ENCODE measurements at places on chromosomes 4 and X.

DNA sequence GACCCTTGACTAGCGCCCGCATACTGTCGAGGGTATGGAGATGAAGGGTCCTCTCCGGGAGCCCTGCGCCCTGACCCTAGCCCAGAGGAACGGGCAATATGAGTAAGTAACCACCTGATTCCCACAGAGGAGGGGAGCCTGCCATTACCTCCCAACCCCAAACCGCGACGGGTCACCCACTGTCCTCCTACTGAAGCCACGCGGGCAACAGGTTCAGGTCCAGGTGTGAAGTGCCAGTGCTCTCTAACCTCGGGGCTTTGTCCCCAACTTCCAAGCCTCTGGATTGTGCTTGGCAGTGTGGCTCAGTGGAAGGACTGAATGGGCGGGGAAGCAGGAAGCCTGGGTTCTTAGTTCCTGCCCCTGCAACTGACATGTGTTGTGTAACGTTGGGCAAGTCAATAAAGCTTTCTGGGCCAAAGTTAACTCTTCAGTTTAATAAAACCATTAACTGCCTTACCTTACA lies 694 bp downstream of the OCRL start:
- DNase-seq: peak; percentile 16
- peak overlapping the region; percentile 74 for H3K4me3 ChIP-seq
- H3K27ac ChIP-seq: peak overlapping the region; percentile 91
- no peaks in the 10 kb centered on the region for H3K27me3 ChIP-seq
- H3K36me3 ChIP-seq: no peaks in the 10 kb centered on the region

- no peak overlapping the region for H3K27ac ChIP-seq
- no peaks in the 10 kb centered on the region for H3K4me1 ChIP-seq
- H3K27me3 ChIP-seq: no peaks in the 10 kb centered on the region
- H3K36me3 ChIP-seq: no peaks in the 10 kb centered on the region
- no peak overlapping the region for H3K4me3 ChIP-seq
Observed at GRCh38 chr4:41913509-41913908, 21.7 kb upstream of the TMEM33 start.

DNA sequence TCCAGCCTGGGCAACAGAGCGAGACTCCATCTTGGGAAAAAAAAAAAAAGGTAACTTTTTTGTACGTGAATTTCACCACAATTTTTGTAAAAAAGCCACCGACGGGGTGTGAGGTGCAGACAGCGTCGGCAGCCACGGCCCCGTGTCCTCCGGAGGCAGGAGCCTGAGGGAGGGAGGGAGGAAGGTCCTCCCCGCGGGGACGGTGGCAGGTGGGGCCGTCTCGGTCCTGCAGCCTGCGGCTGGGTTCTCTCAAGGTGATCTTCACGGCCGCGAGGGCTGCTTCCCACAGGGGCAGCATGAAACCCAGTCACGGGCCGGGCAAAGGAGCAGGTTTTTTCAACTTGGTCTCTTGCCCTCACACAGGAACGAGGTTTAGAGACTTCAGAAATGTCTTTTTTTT lies 14.0 kb downstream of the PLCXD1 start:
- H3K4me1 ChIP-seq: no peaks in the 10 kb centered on the region
- H3K4me3 ChIP-seq: no peak overlapping the region

DNA sequence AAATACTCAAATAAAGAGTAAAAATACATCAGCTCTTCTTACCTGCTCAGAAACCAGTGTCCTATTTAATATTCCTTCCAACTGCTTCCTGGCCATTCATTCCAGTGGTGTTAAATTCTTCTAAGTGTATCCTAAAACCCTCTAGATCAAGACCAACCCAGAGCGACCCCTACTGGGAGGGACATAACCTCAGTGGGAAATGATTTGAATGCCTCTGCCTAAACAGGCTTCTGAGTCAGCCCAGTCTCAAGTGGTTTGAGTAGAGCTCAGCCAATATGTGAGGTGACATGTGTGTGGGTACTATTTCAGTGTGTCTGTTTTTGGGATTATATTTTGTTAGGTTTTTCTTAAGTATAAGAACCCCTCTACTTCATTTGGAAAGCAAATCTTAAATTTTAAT lies 133.6 kb upstream of the ARHGEF9 start:
- no peak overlapping the region for H3K27ac ChIP-seq
- no peak overlapping the region for H3K4me3 ChIP-seq
- H3K4me1 ChIP-seq: no peaks in the 10 kb centered on the region
- H3K36me3 ChIP-seq: no peaks in the 10 kb centered on the region
- no peaks in the 10 kb centered on the region for H3K27me3 ChIP-seq

DNA sequence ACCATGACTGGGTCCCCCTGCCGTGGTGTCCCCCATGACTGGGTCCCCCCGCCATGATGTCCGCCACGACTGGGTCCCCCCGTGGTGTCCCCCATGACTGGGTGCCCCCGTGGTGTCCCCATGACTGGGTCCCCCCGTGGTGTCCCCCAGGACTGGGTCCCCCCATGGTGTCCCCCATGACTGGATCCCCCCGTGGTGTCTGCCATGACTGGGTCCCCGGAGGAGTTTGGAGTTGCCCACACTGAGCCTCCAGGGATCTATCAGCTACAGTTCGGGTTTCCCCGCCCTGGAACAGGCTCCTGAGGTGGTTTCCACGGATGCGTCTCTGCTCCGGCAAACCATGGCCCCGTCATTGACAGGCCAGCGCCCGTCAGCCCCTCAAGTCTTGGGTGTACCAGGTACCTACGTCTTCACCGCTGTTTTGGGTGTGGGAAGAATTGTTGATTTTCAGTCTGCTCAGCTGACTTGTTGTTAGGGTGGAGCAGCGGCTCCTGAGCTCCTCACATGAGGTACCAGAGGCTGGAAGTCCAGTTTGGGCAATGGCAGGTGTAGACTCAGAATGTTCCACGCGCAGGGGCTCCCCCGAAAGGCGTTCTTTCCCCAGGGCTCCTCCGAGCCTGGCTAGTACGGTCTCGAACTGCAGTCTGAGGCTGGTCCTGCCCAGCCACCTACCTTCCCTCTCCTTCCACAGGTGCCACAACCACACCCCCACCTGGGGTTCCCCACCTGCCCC lies 8.3 kb upstream of the PDE6B start:
- H3K36me3 ChIP-seq: no peaks in the 10 kb centered on the region
- no peak overlapping the region for H3K27ac ChIP-seq
- no peak overlapping the region for H3K4me3 ChIP-seq
- no peak for DNase-seq
- no peaks in the 10 kb centered on the region for H3K27me3 ChIP-seq

DNA sequence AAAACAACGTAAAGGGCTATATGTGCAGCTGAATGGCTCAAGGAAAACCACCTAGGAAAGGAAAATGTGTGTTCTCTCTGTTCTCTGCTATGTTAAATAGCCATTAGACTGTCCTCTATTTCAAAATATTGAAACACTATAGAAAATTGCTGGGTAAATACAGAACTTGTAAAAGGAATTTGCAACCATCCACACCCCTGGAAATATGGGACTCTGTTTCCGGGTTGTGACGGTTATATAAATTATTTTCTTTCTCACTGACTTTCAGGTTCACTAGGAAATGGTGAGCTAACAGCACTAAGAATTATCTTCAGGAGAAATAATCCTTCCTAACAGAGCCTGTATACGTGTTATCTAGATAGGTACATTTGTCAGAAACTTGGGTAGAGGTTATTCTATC lies 161.0 kb upstream of the DKK2 start:
- H3K36me3 ChIP-seq: no peaks in the 10 kb centered on the region
- H3K4me1 ChIP-seq: no peaks in the 10 kb centered on the region
- H3K27me3 ChIP-seq: no peaks in the 10 kb centered on the region
- no peak overlapping the region for H3K27ac ChIP-seq

DNA sequence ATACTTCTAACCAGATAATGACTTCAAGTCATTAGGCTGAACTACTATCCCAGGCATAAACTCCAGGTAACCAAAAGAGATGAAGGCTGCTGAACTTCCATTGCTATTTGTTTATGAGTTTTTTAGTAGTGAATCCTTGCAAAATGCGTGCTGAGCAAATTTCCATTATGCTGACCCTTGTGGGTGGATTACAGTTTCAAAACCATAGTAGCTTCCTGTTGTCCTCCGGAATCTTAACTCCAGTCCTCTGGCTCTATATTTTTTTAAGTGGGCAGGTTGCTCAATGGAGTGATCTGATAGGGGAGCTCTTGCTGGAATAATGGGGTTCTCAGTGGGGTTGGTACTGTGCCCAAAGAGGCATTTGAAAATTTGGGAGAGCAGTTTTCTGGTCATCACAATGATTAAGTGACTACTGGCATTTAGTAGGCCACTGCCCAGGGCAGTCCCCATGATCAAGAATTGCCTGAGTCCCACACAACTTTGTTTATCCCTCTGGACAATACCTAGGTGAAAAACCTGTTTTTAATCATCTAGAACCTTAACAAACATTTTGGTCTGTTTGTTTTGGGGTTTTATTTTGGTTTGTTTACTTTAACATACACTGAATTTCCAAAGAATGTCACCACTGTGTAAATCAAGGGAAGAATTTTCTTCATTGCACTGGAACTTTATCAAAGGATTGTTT lies 302.3 kb upstream of the GATB start:
- H3K4me3 ChIP-seq: no peak overlapping the region
- H3K4me1 ChIP-seq: peaks cover 11% of the 10 kb centered on the region
- DNase-seq: no peak
- no peak overlapping the region for H3K27ac ChIP-seq

DNA sequence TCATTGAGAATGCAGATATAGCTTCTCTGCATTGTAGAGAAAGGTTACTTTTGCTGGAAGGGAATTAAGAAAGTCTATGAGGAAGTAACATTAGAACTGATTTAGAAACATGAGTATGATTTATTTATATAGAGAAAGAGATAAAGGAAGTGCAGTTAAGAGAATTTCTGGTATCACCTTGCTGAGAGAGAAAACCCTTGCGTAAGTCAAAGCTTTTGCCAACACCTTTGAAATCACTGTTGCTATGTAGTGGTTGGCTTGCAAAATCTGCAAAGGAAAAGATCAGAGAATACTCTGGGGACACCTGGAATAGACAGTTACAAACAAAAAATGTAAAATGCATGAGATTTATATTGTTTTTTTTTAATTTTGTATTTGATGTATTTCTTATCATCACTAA lies 137.3 kb upstream of the RXFP1 start:
- no peaks in the 10 kb centered on the region for H3K4me1 ChIP-seq
- no peaks in the 10 kb centered on the region for H3K27me3 ChIP-seq
- no peak for DNase-seq
- no peak overlapping the region for H3K4me3 ChIP-seq

DNA sequence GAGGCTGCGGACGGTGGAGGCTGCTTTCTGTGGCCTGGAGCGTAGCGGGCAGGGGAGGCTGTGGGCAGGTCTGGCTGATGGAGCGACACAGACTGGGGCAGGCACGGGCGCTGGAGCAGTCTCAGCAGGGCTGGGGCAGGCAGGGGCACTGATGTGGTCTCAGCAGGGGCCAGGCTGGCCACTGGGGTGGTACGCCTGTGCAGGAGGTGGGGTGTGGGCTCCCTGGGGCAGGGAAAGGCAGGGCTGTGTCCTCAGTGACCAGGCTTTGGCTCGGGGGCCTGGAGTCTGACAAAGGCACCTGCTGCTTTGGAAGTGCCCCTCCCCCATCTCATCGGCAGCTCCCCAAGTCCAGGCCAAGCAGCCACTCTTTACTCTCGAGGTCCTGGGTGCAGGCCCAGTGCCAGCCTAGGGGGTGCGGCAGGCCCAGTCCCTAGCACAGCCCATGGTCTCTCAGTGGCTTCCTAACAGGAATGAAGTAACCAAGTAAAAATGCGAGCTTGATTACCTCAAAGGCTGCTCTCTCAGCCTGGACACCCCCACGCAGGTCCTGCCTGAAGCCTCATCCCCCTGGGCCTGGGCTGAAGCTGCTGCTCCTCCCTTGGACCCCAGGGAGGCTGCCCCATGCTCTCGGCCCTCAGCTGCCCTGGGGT lies 55.5 kb downstream of the ADRA2C start:
- no peaks in the 10 kb centered on the region for H3K4me1 ChIP-seq

DNA sequence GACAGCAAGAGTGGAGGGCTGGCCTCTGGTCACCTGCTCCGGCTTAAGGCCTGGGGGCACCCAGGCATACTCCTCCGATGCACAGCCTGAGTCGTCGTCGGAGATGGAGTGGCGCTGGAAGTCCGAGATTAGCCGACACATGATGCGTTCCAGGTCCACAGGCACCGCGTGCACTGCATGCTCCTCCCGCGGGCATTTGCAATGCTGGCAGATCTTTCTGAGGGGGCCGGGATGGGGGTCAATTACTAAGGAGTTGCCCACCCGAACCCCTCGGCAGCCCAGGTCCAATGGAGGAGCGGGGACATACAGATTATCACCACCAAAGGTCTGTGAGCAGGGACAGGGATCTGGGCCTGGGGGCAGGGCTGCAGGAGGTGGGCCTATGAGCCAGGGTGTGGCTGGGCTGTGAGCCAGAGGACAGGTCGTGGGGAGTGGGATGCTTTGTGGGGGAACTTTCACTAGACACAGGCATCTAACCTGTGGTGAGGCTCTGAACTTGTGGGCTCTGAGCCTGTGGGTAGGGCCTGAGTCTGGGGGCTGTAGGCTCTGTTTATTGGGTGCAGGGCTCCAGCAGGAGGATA lies 2.4 kb downstream of the PRICKLE3 start:
- H3K27me3 ChIP-seq: no peaks in the 10 kb centered on the region
- peak overlapping the region; percentile 91 for H3K27ac ChIP-seq
- no peak overlapping the region for H3K4me3 ChIP-seq

GRCh38 chrX:11944501-11944900 lies 186.5 kb downstream of the MSL3 start:
- H3K4me1 ChIP-seq: no peaks in the 10 kb centered on the region
- H3K27me3 ChIP-seq: no peaks in the 10 kb centered on the region
- H3K36me3 ChIP-seq: no peaks in the 10 kb centered on the region
- no peak overlapping the region for H3K4me3 ChIP-seq

DNA sequence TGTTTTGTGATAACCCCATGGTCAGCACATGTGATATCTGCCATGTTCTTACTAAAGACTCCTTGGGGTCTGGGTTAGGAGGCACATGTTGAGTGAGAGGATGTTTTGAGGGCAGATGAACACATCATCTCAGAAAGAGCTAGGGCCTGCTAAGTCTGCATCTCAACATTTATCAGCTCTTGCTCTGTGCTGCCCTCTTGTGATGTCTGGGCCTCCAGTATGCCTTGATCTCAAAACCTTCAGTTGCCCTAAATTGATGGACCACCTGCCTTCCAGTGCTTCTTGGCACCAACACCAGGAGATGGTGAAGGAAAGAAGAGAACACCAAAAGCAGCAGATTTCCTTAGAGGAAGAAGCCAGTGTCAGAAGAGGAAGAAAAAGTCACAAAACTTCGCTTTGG lies 22.5 kb downstream of the MID1 start:
- H3K4me1 ChIP-seq: no peaks in the 10 kb centered on the region
- no peaks in the 10 kb centered on the region for H3K36me3 ChIP-seq
- no peak overlapping the region for H3K27ac ChIP-seq
- H3K27me3 ChIP-seq: no peaks in the 10 kb centered on the region

DNA sequence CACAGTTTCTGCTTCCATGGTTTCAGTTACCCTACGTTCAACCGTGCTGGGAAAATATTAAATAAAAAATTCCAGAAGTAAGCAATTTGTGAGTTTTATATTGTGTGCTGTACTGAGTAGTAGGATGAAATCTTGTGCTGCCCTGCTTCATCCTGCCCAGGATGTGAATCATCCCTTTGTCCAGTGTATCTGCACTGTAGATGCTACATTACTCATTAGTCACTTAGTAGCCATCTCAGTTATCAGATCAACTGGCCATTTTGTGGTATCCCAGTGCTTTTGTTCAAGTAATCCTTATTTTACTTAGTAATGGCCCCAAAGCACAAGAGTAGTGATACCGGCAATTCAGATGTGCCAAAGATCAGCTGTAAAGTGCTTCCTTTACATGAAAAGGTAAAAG lies 97.9 kb downstream of the COX18 start:
- no peaks in the 10 kb centered on the region for H3K36me3 ChIP-seq
- H3K27me3 ChIP-seq: no peaks in the 10 kb centered on the region
- H3K27ac ChIP-seq: no peak overlapping the region
- H3K4me1 ChIP-seq: no peaks in the 10 kb centered on the region

- H3K4me3 ChIP-seq: no peak overlapping the region
- H3K36me3 ChIP-seq: no peaks in the 10 kb centered on the region
- DNase-seq: no peak
Observed at GRCh38 chr4:95317085-95317793, 231.5 kb downstream of the UNC5C start.

Data from gastrocnemius medialis (tissue), 4 donors.